Activated T-cell treated with anti-CD3 and anti-CD28 coated beads, Interleukin-2, amount 50 U/mL, for 1 hour (primary cell): ENCODE measurements at places on chromosomes 6 and 20.

GRCh38 chr6:32210191-32210601 is 13.7 kb downstream of the NOTCH4 start:
- DNase-seq = no peak

- DNase-seq = no peak
Observed at GRCh38 chr6:148193063-148193680, 149.5 kb upstream of the SASH1 start.

DNA sequence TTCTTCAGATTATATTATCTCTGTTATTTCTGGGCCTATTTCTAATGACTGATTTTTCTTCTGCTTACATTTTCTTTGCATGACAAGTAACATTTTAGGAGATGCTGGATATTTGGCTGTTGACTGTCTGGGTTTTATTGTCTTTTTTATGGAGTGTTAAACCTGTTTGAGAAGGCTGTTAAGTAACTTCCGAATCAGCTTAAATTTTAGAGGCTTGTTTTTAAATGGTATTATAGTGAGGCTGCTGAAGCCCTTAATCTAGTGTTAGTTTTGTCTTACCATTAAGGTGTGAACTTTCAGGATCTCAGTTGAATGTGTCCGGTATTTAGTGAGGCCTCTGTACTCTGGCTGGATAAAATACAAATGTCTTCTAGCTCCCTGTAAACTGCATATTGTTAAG is 109.8 kb downstream of the EYA4 start:
- no peak for DNase-seq

- DNase-seq = no peak
Observed at GRCh38 chr6:54335871-54336270, 27.6 kb downstream of the TINAG start.

- DNase-seq = no peak
Observed at GRCh38 chr6:111606620-111607115, 990 bp upstream of the TRAF3IP2 start.
